ENCODE measurements at places on chromosomes 5 and 9. TPM values are rescaled to one million over a fixed set of nuclear protein-coding genes. Genes with fewer than 3 reads are reported as not detected.

- peak; percentile 68 for DNase-seq
Measured at GRCh38 chr9:31394015-31394473, 990.4 kb upstream of the ACO1 start.

DNA sequence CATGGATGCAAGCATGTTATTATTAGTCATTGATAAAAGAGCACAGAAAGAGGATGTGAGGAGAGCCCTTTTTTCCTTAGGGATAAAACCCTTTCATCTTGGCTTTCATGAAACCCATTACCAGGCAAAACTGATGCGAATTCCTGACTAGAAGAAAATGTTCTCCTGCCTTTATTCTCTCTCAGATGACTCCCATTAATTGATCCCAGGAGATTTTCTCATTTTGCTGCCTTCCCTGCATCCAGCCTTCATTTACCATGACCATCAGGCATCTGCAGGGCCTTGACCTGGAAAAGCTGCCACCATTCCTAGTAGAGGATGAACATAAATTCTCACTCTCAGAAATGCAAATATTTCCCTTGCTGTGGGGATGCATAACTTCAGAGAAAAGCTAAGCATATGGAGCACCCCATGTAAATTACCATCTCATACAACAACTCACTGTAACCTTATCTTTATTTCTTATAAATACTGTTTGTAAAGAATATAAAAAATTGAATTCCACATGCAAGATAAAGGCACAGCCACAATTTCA is 176.5 kb downstream of the PDE4D start:
- DNase-seq, result no peak

GRCh38 chr5:127634007-127634406 is 14.9 kb upstream of the CTXN3 start:
- no peak for DNase-seq

GRCh38 chr5:61732796-61733195 is 400.7 kb downstream of the ZSWIM6 start:
- no peak for DNase-seq

GRCh38 chr5:120139039-120139438 is 325.1 kb upstream of the PRR16 start:
- peak; percentile 94 for DNase-seq

Gene SLC25A2
- 1.9 TPM for total RNA-seq

Gene NUTM2G
- 0.48 TPM for total RNA-seq

Gene FCN2
- total RNA-seq, result not detected

Measured in umbilical cord (tissue), 2 donors.